Left cardiac atrium (tissue), 4 donors: ENCODE measurements at places on chromosomes 3 and 15. TPM values are rescaled to one million over a fixed set of nuclear protein-coding genes. Genes with fewer than 3 reads are reported as not detected.

GRCh38 chr3:194867270-194867983 is 181.7 kb downstream of the FAM43A start:
- DNase-seq: peak; percentile 47

GRCh38 chr3:33001889-33002288 is 50.4 kb downstream of the CCR4 start:
- DNase-seq: no peak

- no peak for DNase-seq
These were observed 534.6 kb upstream of the ATP11B start for GRCh38 chr3:182258538-182259177.

LTK gene
- 0.68 TPM for total RNA-seq

GRCh38 chr3:172317984-172318383 is 130.3 kb downstream of the GHSR start:
- no peak for DNase-seq

FBXL2 gene
- total RNA-seq: 1.9 TPM

GRCh38 chr15:60511351-60512031 is 32.5 kb upstream of the ICE2 start:
- DNase-seq: no peak

GRCh38 chr3:42996633-42997075 is 17.5 kb downstream of the GASK1A start:
- no peak for DNase-seq

DNA sequence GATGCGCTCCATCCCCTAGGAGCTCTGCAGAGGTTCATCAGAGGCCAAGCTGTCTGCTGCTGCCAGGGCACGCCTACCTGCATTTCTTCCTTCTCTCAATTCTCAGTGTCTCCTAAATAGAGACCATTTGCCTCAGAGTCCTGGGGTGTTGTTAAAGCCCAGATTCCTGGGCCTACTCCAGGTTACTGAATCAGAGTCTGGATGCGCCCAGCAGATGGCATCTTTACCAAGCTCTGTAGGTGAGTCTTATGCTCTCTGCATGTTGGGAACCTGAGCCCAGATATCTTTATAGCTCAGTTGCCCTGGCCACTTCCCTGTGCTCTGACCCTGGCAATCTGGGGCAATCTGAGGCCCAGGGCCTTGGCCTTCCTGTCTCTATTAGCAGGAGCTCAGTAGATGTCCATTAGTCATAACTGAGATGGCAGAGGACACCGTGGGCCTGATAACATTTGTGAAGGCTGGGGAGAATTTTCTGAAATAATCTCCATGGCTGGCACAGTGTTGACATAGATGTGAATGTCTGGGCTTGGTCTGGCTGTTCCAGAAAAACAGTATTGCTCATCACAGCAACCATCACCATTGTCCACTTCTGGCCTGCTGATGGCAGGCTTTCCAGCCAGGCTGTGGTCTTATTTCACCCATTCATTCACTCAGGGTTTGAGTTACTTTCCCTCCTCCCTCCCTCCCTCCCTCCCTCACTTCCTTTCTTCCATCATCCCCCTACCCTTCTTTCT is 13.3 kb upstream of the RBP1 start:
- DNase-seq: no peak

DNA sequence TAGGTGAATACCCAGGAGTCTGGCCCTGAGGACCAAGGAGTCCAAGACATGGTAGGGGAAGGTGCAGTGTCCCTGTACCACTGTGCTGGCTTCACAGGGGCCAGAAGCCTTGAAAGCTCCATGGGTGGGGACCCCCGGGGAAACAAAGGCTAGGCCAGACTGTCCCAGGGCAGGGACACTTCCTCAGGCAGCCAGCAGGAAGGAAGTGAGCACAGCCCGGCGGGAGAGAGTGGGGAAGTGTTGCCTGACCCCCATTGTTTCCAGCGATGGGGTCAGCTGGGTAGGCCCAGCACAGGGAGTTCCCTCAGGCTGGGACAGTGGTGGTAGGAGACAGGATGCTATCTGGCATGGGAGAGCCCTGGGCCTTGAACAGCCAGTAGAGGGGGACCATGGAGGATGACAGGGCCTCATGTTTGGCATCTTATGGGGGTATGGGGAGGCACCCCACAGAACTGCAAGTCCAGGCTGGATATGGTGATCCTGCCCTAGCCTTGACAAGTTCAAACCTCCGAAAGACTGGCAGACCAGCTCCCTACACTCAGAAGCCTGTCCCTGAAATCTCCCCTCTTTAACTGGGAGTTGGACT is 1.2 kb upstream of the HYAL2 start:
- DNase-seq: peak; percentile 85

DNA sequence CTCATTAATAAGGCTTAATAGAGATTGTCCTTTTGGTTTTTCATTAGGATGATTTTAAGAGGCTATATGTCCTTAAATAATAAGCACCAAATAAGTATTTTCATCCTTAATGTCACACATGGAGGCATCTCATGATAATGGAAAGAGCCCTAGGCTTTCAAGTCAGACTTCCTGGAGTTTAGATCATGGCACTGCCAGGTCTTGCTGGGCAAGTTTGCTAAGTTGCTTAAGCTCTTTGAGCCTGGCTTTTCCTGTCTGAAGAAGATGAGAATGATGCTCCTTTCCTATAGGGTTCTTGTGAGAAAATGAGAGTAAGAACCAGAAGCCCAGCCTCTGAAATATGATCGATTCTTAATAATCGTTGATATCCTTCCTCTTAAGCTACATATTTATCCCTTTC is 23.4 kb upstream of the P2RY12 start:
- DNase-seq: no peak

DNA sequence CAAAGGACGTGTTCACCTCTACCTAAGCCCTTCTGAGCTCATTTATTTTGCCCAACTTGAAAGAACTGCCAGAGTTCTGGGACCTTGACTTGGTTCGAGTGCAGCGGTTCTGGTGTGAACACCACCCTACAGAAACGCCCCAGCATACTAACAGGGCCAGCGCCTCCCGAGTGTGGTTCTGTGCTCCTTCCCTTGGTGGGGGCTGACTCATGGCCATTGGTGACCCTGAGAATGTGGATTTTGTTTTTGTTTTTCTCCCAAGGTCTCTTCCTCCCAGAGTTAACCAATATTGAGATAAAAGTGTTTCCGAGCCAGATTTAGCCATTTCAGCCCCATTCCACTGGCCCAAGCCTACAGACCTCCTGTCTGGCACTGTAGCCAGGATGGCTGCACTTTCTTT is 27.9 kb downstream of the SEMA7A start:
- DNase-seq: no peak

DNA sequence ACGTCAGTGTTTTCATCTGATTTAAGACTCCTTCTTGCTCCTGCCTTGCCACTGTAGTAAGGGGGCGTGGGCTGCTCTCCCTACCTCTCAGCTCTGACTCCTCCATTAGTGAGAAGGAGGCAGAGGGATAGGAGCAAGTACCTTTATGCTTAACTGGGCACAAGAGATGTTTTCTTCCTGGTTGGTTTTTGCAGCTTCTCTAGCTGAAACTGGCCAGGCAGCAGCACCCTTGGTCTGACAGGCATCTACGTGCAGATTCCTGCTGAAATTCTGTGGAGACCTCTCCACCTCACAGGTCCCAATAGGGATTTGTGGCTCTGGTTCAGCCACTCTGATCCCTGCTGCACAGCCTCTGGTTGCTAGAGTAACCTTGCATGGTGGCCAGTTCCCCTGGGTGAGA is 132.5 kb downstream of the CACNA1D start:
- no peak for DNase-seq

- no peak for DNase-seq
These were observed 31.6 kb downstream of the ARRDC4 start for GRCh38 chr15:97991972-97992541.

DNA sequence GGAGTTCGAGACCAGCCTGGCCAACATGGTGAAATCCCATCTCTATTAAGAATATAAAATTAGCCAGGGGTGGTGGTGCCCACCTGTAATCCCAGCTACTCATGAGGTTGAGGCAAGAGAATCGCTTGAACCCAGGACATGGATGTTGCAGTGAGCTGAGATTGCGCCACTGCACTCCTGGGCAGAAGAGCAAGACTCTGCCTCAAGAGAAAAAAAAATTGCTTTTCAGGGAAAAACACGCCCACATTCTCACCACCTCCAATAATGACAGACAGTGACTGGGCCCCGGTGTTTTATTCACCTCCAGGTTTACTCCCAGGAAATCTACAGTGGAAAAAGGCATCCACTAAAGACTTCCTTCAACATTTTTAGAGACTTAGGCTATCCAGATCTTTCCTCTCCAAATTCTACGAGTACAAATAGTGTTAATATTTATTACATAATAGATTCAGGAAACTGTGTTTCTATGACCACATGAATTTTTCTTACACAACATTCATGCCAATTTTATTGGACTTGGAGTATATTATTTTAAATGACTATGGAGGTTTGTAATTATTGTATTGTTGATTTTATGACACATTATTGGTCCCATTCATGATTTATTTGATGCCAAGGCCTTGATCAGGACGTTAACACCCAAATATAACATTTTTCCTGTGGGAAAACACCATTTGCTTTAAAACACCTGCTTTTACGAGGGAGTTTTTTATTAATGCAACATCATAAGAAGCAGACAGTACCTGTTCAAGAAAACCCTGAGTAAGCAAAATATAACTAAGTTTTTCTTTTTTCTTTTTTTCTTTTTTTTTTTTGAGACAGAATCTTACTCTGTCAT is 26.6 kb downstream of the IGF2BP2 start:
- no peak for DNase-seq
